ENCODE measurements at places on chromosomes 3 and 15. TPM values are rescaled to one million over a fixed set of nuclear protein-coding genes. Genes with fewer than 3 reads are reported as not detected.

DNA sequence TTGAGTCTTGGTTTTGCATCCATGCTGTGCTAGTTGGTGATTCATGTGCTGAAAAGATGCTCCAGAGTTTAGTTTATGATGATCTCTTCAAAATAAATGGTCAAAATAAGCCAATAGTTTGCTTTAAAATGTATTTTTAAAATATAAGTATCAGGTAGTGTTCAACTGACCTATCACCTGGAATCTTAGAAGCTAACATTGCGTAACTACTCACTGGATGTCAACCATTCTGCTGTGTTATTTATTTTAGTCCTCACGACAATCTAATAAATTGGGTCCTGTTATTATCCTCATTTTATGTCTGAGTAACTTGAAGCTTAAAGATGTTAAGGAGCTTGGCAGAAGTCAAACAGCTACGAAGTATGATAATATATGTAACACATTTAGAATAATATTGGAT lies 563.7 kb upstream of the MDFIC2 start:
- no peak for DNase-seq

Gene UPK1B
- total RNA-seq = not detected

DNA sequence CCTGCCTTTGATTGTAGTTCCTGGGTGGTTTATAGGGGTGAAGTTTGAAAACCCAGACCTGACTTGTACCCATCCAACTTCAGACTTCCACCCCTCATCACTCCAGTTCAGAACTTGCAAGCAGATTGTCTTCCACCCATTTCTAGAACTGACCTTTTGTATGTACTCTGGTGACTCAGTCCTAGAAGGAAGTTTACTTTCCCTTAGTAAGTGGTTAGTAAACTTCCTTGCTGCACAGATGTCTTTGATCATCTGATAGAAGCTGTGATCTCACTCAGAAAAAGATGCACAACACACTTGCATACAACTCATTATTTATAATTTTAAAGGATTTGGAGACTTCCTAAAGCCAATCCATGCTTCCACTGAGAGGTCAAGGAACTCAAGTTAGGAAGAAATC lies 368.0 kb downstream of the MFSD1 start:
- no peak for DNase-seq

Gene CALML4
- 1.6 TPM for total RNA-seq

Gene FAM174B
- total RNA-seq = 6.5 TPM

DNA sequence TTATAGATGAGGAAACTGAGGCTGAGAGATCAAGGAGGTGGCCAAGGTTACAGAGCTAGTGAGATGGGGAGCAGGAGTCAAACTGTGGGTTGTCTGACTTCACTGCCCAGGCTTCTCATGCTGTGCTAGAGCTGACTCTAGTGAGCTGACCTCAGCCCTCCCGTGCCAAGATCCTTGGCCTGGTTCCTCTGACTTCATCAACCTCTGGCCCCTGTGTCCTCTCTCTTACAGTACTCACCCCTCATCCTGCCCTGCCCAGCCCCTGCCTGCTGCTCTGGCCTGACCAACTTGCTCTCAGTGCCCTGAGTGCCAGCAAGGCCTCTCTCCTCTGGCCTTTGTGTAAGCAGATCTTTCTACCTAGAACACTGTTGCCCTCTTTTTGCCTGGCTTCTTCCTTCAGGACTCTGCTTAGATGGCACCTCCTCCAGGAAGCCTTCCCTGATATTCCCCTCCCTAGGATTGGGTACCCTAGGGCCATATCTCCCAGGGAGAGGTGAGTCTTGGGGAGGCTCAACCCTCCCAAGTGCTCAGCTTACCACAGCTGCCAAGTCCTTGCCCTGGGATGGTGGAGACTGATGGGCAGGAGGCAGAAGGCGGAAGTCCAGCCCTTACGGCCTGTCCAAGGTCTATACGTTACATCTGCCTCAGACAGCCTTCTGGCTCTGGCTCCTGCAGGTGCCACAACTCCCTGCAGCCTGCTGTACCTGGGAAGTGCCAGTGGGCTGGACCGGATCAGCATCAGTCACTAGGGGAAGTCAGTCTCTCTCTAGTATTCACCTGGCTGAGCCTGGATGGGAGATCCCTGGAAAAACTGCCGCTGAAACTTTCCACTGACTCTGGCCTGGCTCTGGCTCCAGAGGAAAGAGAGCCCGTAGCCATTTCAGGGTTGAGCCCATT lies 36.3 kb upstream of the FAM107A start:
- DNase-seq = no peak

Gene ADAMTS9
- 53.6 TPM for total RNA-seq

DNA sequence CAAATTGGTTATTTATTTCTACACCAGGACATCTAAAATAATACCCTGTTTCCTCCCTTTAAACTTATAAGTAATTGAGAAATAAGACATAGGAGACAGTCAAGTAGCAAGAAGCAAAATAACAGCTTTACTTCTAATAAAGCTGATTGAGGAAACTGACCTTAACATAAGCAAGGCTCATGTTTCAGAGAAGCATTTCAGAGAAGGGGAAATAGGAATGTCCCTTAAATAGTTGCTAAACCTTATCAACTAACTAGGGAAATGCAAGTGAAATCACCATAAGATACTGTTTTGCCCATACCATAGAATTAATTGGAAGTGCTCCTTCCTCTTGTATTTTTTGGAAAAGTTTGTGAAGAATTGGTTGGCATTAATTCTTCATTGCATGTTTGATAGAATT lies 84.9 kb downstream of the B3GALNT1 start:
- no peak for DNase-seq

GRCh38 chr15:31481142-31481541 lies 154.5 kb downstream of the KLF13 start:
- DNase-seq = no peak

- DNase-seq = peak; percentile 86
Observed at GRCh38 chr15:89129123-89129815, 41.0 kb downstream of the ABHD2 start.

DNA sequence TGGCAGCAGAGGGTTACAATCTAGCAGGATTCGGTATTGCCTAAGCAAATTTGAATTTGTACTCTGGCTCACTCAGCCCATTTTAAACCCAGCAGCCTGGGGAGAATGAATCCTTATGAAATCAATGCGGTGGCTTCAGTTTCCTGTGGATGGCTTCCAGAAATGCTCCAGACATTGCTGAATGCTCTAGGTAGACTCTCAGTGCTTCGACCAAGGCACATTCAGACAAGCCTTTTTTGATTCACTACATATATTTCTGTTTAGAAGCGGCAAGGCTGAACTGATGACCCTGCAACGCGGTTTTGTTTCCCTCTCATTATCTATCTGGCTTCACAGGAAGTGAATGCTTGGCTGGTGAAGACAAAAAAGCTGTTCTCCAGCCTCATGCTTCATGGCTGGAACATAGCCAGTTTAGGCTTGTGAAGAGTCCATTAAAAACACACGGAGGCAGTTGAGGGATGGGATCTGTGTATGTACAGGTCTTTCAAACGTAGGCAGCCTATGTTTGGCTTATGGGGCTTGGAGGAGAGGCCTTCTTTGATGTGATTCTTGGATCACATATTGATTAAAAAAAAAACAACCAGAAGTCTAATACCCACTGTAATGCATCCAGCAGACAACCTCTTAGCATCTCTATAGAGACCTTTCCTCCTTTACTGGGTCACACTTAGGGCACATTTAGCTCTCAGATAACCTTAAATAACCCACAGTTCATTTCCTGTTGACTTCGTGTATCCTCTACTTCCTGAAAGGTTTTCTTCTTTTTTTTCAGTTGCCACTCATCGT lies 400.2 kb upstream of the TBL1XR1 start:
- no peak for DNase-seq

Gene GOLGA8R
- 4.7 TPM for total RNA-seq

DNA sequence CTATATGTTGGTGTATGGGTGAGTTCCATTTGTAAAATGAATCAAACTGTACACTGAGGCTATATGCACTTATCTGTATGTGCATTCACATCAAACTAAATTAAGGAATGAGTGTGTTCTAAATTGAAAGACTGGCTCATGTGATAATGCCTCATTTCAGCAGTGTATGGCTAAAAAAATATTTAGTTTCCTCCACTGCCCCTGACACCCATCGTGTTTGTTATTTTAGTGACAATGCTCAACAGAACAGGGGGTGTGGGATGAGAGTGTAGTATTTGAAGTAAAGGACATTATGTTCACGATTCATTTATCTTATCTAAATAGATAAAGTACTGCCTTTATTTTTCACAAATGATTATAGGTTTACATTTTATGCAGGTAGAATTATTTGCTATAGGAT lies 301.1 kb upstream of the ARPP21 start:
- no peak for DNase-seq

Gene XIRP1
- total RNA-seq = 1,123 TPM

DNA sequence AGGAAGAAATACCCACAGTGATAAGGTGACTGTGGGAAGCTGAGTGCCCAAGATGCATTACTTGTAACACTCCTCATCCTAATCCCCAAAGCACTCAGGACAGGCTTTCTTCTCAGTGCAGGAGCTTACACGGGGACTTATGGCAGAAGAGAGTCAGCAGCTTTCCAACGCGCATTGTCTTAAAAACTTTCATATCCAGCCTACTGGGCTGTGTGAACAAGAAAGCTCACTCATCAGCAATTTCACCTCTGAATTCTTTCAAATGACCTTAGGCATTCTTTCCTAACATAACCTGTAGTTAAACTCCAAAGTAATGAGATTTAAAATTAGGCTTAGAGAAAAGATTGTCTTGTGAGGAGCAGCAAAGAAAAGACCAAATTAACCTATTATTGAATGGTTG lies 132.3 kb downstream of the KCNAB1 start:
- DNase-seq = no peak

GRCh38 chr3:48546203-48546829 lies 10.3 kb downstream of the PFKFB4 start:
- no peak for DNase-seq

DNA sequence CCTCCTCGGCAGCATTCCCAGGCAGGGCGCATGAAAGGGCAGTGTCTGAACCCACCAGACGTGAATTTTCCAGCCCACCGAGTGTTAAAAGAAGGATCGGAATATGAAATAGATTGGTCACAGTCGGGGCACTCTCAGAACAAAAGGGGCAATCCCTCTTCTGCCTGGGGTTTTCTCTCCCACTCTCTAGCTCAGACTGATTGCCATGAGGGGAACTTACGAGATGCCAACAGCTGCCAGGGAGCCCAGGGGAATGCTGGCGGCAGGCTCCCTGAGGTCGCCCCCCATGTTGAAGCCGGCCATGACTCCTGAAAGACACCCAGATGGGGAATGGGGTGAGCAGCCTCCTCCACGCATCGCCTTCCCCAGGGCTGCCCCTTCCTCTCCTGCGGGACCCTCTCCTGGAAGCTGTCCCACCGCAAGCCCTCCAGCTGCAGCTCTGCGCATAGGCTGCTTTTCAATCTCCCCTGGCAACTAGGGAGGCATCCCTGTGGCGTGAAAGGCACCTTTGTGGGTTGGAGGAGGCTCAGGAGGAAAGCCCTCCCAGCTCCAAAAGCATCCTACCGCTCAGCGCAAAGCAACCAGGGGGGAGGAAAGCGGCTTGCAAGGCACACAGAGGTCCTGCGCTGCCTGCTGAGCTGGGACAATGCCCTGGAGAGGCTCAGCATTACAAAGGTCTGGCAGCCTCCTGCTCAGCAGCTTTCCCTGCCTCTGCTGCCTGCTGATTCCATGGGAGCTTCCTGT lies 64.8 kb upstream of the HEG1 start:
- peak; percentile 58 for DNase-seq

GRCh38 chr3:138747225-138747624 lies 87.5 kb downstream of the PIK3CB start:
- no peak for DNase-seq

DNA sequence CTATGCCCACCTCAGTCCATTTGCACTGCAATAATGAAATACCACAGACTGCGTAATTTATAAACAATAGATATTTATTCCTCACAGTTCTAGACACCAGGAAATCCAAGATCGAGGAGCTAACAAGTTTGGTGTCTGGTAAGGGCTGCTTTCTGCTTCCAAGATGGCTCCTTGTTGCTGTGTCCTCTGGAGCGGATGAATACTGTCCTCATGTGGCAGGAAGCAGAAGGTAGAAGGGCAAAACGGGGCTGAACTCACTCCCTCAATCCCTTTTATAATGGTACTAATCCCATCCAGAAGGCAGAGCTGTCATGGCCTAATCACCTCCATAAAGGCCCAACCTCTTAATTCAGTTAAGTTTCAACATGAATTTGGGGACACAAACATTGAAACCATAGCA lies 75.3 kb downstream of the P2RY1 start:
- no peak for DNase-seq

- no peak for DNase-seq
Observed at GRCh38 chr3:108190346-108190745, 31.9 kb downstream of the IFT57 start.

DNA sequence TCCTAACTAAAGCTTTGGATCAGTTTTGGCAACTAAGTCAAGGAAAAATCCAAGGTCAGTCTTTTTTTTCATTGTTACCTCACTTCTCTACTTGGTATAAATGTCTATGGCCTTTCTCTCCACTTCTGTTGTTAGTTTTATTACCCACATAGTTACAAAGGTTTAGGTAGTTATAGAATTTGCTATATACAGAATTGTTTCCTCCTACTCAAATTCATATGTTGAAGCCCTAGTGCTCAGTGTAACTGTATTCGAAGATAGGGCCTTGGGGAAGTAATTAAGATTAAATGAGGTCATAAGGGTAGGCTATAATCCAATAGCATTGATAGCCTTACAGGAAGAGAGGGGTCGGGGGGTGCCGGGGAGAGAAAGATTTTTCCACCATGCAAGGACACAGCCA lies 19.7 kb upstream of the STIMATE start:
- no peak for DNase-seq

DNA sequence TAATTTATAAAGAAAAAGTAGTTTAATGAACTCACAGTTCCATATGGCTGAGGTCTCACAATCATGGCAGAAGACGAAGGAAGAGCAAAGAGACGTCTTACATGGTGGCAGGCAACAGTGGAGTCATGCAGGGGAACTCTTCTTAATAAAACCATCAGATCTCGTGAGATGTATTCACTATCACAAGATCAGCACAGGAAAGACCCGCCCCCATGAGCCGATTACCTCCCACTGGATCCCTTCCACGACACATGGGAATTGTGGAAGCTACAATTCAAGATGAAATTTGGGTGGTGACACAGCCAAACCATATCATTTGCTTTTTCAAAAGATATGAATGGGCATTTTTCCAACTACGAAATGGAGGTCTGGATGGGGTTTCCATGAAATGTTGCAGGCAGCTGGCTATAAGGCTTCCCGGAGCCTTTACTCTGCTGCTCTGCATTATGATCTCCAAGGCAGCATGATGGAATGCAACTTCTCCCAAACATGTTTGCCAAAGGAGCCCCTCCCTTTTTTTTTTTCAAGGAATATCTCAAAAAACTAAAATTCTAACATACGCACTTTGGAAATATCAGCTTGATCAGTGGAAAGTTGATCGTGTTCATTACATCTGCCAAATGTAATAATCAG lies 189.7 kb downstream of the MEX3B start:
- DNase-seq = no peak

Gene PFKFB4
- 1.5 TPM for total RNA-seq

DNA sequence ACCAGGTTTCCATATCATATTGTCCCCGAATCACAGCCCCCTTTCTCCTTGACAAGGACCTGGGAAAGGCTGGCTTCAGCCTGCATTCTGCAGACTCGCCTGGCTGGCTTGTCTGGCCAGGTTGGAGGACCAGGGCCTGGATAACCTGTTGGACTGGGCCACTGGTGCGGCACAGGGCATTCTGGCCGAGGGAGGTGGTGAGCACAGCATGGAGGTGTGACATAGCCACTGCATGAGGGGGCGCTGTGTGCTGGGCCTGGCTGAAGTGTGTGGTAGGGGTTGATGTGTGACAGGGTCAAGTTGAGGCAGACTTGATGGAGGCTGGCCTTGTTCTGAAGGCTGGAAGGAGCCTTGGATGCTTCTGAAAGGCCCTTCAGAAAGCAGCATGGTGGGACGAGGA lies 2.9 kb downstream of the ESYT3 start:
- peak; percentile 68 for DNase-seq
